ENCODE measurements at places on chromosomes 12 and 14.

DNA sequence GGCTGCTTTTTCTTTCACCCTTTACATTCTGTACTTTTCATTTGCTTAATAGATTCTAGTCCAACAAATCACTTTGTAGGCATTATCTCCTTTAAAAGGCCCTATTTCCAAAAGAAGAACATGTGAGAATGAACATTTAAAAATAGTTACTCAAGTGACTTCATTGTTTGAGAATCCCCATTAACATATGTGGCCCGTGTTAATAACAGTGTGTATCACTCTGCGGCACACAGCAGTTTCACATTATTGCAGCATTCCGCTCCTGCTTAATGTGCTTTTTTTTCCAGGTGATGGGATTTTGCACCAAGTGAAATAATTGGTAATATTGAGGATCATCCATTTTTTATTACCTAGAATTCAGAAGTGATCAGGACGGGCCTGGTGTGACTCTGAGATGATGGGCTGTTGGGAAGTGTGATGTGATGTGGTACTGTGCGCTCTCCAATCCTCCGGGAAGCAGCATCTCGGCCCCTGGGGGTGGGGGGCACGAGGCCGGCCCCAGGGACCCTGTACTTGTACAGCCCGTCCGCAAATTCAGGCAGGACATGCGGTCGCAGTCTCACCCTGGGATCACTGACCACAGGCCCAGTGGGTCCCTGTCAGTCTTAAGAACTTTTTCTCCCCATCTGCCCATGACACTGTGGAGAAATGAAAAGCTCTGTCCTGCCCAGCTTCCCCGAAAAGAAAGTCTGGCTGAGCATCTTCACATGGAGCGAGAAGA, 32.9 kb downstream of the SLC15A4 start:
- DNase-seq: no peak

- DNase-seq: no peak
These were observed 168.6 kb downstream of the CPNE8 start for GRCh38 chr12:38736821-38737220.

DNA sequence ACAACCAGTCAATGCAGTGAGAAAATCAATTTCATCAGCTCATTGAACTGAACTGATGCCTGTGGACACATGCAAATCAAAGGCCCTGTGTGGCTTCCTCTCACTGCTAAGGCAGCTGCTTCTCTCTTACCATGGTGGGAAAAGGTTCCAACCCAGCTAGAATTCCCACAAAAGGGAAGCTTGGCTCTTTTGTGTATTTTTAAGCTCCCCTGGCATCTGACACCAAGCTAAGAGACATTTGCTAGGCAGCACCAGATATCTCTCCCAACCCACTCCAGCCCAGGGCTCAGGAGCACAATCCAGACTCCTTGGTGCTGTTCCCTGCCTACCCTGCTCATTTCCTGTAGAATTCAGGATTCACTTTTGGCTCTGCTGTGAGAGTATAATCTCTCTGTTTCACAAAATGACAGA, 129.6 kb downstream of the GXYLT1 start:
- no peak for DNase-seq

- DNase-seq: no peak
These were observed 635.7 kb upstream of the FLRT2 start for GRCh38 chr14:84894254-84894653.
